ENCODE measurements at places on chromosomes 6 and 20.

GRCh38 chr6:9914951-9915350 is 499.9 kb downstream of the TFAP2A start:
- DNase-seq: no peak

DNA sequence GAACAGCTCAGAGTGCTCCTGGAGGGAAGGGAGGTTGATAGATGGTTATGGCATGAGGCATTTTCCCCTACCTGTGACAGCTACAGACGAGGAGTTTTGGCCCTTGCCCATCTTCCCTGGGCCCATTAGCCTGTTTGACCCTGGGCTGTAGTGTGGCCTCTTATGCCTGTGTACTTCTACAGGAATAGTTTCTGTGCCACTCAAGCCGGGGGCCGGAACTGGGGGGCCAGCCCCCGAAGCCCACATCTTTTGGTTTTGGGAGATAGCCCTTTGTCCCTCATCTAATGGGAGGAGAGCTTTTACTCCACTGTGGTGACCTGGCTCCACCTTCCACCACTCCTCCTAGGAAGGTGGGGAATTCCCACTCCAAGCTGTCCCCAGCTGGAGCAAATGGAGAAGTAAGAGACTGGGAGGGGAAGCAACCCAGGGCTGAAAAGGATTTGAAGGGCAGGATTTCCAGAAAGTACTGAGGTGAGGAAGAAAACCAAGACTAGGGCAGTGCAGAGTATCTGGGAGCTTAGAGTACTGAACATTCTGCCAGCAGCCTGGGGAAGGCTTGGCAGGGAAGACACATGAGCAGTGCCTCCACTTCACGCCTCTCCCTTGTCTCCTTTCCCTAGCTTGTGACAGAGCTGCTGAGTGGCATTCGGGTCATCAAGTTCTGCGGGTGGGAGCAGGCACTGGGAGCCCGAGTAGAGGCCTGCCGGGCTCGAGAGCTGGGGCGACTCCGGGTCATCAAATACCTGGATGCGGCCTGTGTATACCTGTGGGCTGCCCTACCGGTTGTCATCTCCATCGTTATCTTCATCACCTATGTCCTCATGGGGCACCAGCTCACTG is 6.9 kb downstream of the ABCC10 start:
- DNase-seq: no peak

GRCh38 chr6:138714493-138714892 is 59.1 kb upstream of the CCDC28A start:
- no peak for DNase-seq

GRCh38 chr6:34018026-34018425 is 127.9 kb downstream of the GRM4 start:
- no peak for DNase-seq

DNA sequence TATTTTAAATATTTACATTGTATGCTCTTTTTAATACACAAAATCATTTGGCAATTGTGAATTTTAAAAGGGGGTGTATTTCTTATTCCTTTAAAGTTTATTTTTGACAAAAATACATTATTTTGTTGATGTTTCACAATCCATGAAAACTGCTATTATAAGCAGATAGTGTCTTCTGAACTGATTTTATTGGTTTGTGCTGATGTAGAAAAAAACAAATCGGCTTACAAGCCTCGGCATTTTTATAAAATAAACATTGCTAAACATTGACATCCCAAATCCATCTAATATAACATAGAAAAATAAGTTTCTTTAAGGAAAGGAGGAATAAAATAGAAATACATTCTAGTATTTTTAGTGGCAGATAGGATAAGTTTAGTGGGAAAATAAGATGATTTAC is 634.7 kb downstream of the GRIK2 start:
- DNase-seq: no peak

DNA sequence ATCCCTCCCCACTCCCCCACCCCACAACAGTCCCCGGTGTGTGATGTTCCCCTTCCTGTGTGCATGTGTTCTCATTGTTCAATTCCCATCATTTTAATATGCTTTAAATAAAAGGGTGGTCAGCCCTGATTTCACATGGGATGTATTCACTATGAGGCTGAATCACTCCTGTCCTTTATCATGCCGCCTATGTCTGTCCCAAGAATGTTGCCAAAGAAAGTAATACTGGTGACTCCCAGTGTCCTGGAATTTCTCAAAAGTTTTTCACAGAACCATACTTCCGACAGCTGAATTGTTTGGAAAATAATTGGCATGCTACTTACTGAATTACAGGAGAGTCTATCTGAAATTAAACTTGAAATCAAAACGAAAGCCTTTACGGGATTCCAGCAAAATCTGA is 217.7 kb downstream of the HAO1 start:
- DNase-seq: no peak

DNA sequence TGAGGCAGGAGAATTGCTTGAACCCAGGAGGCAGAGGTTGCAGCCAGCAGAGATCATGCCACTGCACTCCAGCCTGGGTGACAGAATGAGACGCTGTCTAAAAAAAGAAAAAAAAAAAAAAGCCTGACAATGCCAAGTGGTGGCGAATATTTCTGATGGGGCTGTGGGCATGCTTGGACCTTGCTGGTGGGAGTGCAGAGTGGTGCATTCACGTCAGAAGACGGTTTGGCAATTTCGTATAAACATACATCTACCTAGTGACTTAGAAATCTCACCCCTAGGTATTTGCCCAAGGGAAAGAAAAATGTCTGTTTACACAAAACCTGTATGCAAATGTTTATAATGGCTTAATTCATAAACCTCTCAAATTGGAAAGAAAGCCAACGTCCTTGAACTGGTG is 33.6 kb downstream of the CTCFL start:
- no peak for DNase-seq

GRCh38 chr6:162971356-162971755 is 243.6 kb downstream of the PACRG start:
- no peak for DNase-seq

GRCh38 chr6:50681213-50681824 is 32.0 kb upstream of the TFAP2D start:
- DNase-seq: no peak

- no peak for DNase-seq
These were observed 28.4 kb downstream of the PRDM1 start for GRCh38 chr6:106114492-106114891.

DNA sequence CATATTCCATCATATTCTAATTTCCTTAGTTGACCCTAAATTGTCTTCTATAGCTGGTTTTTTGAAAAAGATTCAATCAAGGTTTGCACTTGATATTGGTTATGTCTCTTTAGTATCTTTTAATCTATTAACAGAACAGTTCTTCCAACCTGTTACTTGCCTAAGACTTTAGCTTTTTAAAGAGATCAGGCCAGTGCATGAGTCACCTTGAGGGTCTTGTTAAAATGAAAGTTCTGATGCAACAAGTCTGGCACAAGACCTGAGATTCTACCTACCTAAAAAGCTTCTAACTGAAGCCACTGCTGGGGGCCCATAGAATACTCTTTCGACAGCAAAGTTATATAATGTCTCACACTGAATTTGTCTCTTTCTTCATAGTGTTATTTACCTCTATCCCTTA is 3.2 kb downstream of the USP45 start:
- DNase-seq: no peak

GRCh38 chr6:98832284-98833056 is 1.9 kb upstream of the POU3F2 start:
- DNase-seq: no peak

- no peak for DNase-seq
These were observed 28.9 kb downstream of the SRSF3 start for GRCh38 chr6:36622901-36623546.

DNA sequence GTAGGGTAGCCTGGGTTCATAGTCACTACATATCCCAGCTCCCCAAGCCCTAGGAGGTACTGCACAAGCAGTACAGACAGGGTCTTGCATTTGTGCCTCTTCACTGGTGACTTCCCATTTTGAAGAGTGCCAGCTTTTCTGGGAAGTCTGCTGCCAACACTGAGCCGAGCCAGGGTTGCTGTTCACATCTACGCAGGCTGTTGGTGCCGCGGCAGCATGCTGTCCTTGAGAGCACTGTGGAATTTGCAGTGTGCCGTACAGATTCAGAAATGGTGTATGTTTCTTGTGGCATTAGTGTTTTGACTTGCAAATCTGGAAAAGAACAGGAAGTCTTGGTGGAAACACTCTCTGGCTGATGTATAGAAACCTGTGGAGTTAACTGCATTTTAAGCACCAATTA is 67.5 kb downstream of the JARID2 start:
- no peak for DNase-seq

DNA sequence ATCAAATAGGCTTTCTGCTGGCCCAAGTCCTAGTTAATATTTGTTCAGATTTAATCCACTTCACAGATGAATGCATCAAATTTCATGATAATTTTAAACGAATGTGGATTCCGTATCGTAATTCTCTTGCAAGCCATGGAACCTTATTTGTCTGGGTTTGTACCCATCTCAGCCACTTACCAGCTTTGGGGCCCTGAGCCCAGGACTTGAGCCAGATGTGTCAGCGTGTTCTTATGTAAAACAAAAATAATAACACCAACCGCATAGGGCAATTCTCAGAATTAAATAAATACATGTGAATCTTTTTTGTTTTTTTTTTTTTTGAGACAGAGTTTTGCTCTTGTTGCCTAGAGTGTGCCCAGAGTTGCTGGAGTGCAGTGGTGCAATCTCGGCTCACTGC is 282.5 kb upstream of the PLCB4 start:
- no peak for DNase-seq

DNA sequence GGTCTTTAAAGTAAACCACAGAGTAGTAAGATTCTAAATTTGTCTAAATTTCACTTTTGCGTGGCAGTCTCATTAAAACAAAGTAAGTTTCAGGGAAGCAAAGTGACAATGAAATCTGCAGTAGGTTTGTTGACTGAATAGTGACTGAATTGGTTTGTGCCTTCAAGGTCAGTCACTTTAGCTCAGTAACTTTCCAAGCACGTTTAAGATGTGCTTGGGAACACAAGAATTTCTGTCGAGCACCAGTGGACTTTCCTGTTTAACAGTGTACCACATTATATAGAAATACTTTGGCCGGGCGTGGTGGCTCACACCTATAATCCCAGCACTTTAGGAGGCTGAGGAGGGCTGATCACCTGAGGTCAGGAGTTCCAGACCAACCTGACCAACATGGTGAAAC is 1.7 kb upstream of the CD24 start:
- DNase-seq: no peak
